Activated T-helper 1 cell treated with anti-CD3 and anti-CD28 coated beads, Interleukin-2, amount 50 U/mL, for 16 hours (primary cell): ENCODE measurements at places on chromosomes 1 and 21.

DNA sequence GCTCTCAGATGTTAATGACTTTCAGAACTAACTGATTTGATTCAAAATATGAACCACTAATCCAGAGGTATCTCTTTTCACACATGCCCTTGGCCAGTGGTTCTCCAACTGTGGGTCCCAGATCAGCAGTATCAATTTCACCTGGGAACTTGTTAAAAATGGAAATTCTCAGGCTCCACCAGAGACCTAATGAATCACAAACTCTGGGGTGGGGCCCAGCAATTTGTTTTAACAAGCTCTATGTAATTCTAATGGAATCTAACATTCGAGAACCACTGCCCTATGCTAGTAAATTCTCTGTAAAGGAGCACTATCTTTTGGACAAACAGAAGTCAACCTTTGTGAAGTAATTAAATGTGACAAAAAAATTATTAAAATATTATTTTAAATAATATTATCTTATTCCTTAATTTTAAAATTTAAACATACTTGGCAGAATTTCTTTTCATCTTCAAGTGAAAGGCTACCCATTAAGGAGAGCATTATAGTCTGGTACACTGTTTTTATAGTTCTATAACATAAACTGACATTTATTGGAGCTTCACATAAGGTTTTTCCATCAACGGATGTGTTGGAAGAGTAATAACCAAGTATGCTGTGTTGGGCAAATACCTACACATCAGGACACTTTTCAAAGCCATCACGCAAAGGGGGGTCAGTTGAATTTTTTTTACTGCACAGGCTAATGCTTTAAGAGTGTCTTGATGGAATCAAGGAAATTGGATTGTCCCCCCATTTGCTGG lies 130.4 kb downstream of the LHX4 start:
- DNase-seq, result no peak

- DNase-seq, result no peak
These were observed 380.4 kb downstream of the NPHP4 start for GRCh38 chr1:5611851-5612250.

GRCh38 chr1:22317231-22317919 lies 134.3 kb upstream of the ZBTB40 start:
- DNase-seq, result no peak

DNA sequence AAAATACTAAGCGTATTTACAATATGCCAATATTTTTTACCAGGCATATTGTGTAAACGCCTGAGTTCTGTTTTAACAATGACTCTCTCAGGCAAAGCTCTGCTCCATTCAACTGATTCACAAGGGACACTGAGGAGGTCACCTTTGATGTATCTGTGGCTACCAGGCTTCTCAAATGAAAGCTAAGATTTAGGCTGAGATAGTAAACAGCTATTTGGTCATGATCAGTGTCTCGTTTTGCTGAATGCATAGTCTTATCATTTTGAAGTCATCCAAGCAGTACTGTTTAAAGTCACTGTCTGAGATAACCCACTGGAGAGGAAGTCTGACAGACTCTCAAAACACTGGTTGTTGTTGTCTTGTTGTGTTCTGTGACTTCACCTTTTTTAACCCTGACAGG lies 13.7 kb upstream of the PLPPR5 start:
- DNase-seq, result no peak

GRCh38 chr1:161731241-161731640 lies 9.9 kb downstream of the FCRLB start:
- DNase-seq, result no peak

DNA sequence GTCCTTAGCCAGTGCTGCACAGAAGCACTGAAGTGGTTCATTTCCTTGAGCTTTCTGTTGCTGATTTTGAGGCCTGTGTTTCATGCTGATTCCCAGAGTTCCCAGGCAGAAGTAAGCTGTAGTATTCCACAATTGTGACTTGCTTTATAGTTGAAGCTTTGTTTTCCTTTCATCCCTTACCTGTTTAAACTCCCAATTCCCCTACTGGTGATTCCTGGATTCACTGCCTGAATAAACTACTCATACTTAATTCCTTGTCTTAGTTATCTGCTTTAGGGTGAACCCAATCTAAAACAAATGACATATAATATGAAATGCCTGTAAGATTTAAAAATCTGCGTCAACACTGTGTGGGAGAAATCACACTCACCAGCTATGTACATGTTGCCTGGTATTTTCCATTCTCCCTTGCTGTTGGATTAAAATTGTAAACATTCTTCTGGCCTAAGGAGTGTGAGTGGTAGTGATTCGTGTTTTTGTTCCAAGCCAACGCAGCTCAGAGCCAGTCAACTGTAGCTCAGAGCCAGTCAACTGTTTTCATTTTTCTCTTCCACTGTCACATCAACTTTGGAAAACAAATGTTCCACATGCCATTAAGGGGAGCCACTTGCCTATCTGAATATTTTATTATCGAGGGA lies 879.4 kb downstream of the MRPL39 start:
- DNase-seq, result no peak

DNA sequence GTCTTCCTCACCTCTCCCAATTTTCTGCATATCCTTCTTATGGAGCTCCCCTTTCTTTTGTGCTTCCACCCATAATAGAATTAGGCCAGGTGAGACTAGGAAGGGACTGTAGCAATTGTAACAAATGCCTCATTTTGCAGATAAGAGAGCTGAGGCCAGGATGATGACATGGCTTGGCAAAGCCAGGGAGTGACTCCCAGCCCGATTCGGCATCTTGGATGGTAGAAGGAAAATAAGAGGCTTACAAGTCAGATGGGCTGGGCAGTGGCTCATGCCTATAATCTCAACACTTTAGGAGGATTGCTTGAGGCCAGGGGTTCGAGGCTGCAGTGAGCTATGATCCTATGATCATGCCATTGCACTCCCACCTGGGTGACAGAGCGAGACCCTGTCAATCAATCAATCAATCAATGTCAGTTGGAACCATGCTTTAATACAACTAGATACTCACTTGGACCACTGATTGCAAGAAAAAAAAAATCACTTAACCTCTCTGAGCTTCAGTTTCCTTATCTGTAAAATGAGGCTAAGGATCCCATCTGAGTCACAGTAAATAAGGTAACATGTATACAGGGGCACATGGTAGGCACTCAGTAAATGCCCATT lies 51.6 kb downstream of the PLEKHA6 start:
- DNase-seq, result no peak

DNA sequence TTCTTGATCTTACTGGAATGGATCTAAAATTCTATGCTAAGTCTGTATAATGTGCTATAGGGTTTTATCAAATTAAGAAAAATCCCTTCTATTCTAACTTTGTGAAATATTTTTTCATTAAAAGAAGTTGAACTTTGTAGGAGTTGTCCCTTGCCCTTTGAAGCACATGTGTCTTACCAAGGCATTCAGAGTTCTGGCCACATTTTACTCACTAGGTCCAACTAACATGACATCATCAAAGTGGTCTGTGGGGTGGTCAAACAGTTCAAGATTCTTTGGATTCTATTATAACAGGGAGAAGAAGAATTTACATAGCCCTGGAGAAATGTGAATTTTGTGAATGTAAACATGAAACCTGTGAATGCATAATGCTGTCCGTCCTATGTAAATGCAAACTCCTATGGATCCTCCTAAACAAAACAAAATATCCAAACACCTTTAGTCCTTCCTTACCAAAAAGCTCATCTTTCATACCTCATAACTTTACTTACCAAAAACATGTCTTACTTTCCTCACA lies 88.7 kb downstream of the EBNA1BP2 start:
- DNase-seq, result no peak

GRCh38 chr21:45555557-45556301 lies 13.5 kb upstream of the SLC19A1 start:
- DNase-seq, result no peak

DNA sequence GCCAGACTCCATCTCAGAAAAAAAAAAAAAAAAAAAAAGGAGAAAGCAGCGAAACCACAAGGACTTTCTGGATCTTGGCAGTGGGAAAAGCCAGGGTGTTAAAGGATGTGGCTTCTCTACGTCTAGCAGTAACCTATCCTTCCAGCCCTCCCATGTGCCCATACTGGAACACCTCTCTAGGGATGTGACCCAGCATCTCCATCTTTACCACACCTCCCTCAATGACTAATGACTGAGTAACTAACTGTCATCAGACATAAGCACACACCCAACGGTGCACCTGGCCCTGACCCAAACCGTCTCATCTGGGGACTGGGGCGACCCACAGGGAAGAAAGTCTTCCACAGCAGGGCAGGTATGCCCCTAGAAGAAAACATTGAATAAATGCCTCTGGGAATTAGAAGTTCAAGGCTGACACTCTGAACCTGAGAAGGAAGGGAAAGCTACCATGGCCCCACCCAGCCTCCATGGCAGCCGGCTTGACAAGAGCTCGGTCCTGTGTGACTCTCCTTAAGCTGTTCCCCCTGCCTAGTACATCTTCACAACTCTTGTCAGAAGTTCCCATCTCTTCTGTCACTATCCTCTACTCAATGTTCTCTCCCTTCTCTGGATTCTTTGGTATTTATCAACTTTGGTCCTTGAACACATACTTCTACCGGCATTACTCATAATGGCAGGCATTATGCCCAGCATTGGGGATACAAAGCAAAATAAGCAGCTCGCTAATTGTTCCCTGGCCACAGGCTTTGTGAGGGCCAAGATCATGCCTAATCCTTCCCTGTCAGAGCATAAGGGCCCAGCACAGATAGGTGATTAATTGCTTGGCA lies 14.8 kb upstream of the PAQR6 start:
- DNase-seq, result no peak

- no peak for DNase-seq
These were observed 72.2 kb upstream of the DPT start for GRCh38 chr1:168801032-168801745.

- DNase-seq, result no peak
These were observed 2.6 kb downstream of the MRPS6 start for GRCh38 chr21:34075760-34076660.

DNA sequence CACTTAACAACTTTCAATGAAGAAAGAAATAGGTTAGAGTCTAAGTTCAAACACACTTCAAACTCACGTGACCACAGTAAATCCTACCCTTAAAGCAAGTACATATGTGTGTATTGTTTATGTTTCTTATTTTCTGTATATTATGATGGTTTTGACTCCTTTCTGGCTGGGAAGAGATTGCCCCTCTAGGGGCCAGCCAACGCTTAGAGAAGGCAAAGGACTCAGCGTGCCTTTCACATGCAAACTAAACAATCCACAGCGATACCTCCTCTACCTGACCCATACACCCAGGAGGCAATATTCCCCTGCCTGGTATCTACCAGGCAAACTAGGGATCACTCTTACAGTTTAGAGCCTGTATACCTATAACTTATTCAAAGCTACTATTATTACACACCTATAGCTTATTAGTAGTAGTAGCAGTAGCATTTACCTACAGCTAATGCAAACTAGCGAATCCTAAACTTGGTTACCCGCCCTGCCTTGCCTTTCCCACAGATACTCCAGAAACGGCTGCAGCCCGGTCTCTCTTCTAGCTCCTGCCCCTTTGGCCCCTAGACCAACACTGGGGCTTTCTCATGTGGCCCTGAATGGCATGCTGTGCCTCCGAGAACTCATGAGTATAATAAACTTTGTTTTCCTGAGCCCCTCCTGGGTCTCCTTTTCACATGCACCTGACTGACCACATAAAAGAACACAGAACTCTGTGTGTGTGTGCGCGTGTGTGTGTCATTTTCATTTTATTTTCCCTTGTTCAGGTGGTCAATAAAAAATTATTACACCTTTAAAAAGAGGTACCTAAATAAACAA lies 14.0 kb downstream of the NRIP1 start:
- no peak for DNase-seq

GRCh38 chr1:41895552-41895951 lies 23.2 kb downstream of the HIVEP3 start:
- no peak for DNase-seq

- no peak for DNase-seq
These were observed 14.5 kb downstream of the ACTRT2 start for GRCh38 chr1:3035563-3036446.

- no peak for DNase-seq
These were observed 277.1 kb upstream of the NCAM2 start for GRCh38 chr21:20721151-20721550.

GRCh38 chr1:199089393-199090122 lies 450.7 kb downstream of the PTPRC start:
- DNase-seq, result no peak

DNA sequence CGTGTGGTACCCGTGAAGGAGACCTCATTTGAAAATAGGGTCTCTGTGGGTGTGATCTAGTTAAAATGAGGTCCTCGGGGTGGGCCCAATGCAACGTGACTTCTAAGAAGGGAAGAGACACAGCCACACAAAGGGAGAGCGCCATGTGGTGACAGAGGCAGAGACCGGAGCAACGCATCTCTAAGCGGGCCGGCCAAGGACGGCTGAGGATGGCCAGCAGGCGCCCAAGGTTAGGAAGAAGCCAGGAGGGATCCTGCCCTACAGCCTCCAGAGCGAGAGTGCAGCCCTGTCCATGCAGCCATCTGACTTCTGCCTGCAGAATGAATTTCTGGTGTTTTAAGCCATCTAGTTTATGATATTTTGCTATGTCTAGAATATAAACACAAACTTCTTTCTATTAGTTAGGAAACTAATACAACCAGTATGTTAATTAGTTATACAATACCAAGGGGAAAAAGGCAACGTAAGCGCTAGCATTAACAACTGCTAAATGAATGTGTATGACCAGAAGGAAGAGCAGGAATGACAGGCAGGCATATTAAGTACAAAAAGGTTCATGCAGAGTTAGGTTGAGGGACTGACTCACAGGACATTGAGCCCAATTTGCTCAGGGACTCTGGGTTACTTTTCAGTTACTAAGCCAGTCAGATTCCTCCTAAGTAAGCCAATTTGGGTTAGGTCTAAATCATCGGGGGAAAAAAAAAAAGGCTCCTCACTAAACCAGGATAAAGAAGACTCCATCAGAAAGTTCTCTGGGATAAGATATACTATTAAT lies 4.1 kb downstream of the CEP104 start:
- DNase-seq, result no peak

GRCh38 chr1:79042117-79042516 lies 35.6 kb upstream of the ADGRL4 start:
- no peak for DNase-seq

GRCh38 chr1:63714482-63714760 lies 59.4 kb upstream of the ROR1 start:
- DNase-seq, result no peak

- no peak for DNase-seq
These were observed 146.8 kb downstream of the CASZ1 start for GRCh38 chr1:10649517-10650201.

- DNase-seq, result no peak
These were observed 256.8 kb downstream of the DISC1 start for GRCh38 chr1:231883382-231883781.

- DNase-seq, result no peak
These were observed 172.0 kb downstream of the CDC7 start for GRCh38 chr1:91672601-91673161.

GRCh38 chr1:34476371-34476770 lies 278.5 kb upstream of the GJB5 start:
- no peak for DNase-seq

DNA sequence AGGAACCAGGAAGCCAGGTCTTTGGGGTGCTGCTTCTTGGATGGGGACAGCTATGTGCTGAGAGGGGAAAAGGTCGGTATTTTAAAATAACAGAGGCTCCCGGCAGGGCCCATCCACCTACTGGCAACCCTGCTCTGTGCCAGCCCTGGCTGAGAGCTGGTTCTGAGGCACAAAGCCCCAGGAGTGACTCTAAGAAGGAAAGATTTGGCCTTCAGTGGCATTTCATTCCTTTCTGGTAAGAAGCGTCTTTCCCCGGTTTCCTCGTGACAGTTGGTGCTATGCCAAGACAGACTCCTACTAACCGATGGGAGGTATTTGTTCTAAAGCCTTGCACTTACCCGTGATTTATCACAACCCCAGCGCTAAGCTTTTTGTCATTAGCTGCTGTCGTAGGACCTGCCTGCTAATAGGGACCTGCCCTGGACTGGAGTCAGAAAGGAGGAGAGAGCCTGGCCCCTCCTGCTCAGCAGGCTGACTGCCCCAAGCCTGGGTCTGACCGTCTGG lies 123.1 kb upstream of the ADAR start:
- no peak for DNase-seq
